ENCODE measurements at places on chromosomes 6 and 20.
A peak's percentile ranks its signal among the peaks of the same experiment; 100 is the strongest.

GRCh38 chr6:31267651-31268368, 4.1 kb downstream of the HLA-C start:
- DNase-seq = no peak

DNA sequence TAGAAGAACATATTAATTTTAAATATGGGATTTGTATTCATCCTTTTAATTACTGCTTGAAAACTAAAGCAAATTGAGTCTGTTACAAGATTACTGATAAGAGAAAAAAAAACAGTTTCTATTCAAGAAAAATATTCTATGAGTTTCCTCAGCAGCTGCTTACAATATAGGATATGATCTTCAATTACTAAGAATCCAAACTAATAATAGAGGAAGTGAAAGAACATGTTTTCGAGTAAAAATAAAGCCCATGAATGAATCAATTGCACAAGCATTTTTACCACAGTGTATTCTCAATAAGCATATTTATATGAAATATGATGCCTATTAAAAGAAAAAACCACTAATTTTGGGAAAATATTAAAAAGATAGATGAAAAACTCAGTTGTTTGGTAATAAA, 63.4 kb downstream of the AHI1 start:
- DNase-seq = no peak

GRCh38 chr6:113627480-113627879, 229.7 kb upstream of the MARCKS start:
- no peak for DNase-seq

GRCh38 chr6:75203721-75204120, 2.1 kb downstream of the COL12A1 start:
- no peak for DNase-seq

GRCh38 chr6:43973357-43973756, 153.9 kb downstream of the MRPL14 start:
- DNase-seq = no peak

- DNase-seq = peak; percentile 66
Measured at GRCh38 chr6:25179051-25179778, 100.0 kb upstream of the CARMIL1 start.

DNA sequence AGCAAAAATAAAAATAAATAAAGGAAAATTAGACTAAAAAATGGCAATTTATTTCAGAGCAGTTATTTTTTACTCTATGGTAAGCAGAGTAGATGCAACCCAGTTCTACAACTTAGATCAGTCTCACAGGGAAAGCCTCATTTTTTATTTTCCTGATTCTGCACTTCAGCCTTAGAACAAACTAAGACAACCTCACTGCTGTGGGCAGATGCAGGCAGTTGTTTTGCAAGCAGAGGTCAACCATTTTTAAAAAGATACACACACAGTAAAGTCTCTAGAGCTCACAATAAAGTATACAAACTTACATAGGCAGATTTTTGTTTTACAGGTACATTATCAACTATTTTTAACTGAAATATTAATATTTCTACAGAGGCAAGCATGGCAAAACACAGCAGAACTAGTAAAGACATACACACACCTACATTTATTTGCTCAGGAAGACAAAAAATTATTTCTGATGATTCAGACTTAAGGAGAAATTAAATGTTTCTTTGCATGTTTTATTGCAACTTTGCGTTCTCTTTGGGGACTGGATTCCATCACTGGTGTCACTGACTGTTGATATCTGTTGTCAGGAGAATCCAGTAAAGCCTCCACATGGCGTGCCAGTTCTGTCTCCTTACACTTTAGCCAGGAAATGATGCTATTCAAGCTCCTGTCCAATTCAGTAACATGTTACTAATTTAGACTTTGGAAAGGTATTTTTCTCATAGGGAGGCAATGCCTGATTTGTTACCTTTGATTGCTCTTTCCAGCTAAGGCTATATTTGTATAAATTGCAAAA, 102.7 kb downstream of the TRDN start:
- no peak for DNase-seq

DNA sequence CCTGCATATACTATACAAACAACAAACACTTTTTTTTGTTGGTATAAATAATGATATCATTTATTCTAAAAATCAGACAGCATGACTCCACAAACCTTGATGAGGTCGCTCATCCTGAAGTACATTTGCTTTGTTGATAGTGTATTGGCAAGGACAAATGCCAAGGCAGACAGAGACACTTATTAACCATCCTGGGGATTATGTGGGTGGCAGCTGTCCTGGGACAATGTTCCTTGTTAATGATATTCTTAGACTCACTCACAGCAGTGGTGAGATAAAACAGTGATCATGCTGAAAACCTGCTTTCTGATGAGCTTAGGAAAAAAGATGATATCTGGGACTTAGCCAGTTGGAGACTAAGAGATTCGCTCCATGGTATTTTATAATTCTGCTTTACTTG, 85.4 kb upstream of the OGFRL1 start:
- DNase-seq = no peak

Measured in stromal cell of bone marrow (primary cell).